Activated CD4-positive, alpha-beta T cell treated with anti-CD3 and anti-CD28 coated beads for 24 hours (primary cell): ENCODE measurements at places on chromosomes 2 and 18.

DNA sequence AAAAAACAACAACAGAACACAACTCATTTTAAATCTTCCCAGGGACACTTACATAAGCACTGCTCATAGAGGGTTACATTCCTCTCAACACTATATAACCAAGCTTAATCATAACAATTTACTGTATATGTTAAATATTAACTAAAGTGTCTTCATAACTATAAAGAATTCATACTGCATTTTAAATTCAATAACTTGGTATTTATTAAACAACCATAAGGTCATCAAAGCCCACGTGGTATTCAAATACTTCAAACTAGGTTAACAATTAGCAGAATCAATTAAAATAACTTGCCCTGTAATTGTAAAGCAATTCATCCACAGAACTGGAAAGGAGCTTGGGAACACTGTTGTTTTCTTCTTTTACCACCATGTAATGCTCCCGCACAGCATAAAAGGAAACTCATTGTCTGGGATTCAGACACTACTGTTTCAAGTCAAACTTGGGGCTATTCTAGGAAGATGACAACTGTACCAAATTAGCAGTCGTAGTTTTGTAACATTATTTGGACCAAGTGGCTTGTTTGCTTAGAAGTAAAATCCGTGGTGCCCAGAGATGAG, 10.4 kb downstream of the GAREM1 start:
- DNase-seq = no peak

DNA sequence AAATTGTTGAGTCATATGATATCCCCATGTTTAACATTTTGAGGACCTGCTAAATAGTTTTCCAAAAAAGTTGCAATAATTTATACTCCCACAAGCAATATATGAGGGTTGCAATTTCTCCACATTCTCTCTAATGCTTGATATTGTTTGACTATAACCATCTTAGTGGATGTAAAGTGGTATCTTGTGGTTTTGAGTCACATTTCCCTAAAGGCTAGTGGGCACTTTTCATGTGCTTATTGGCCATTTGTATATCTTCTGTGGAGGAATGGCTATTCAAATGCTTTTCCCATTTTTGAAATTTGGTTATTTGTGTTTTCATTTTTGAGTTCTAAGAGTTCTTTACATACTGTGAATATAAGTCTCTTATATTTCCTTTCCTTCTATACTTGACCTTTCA, 82.7 kb downstream of the SCG2 start:
- DNase-seq = no peak

DNA sequence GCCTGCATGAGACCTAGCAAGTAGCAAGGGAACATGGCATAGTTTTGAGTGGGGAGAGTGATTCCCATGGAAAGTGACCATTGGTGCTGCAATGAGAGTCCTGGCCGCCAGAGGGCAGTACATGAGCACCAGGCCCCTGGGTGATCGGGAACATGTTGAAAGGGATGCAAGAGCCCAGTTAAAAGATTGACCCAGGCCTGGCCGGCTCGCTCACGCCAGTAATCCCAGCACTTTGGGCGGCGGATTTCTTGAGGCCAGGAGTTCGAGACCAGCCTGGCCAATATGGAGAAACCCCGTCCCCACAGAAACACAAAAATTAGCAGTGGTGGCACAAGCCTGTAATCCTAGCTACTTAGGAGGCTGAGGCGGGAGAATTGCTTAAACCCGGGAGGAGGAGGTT, 22.2 kb downstream of the FAP start:
- DNase-seq = peak; percentile 36

- DNase-seq = no peak
Observed at GRCh38 chr18:62045316-62045715, 141.5 kb downstream of the PIGN start.

DNA sequence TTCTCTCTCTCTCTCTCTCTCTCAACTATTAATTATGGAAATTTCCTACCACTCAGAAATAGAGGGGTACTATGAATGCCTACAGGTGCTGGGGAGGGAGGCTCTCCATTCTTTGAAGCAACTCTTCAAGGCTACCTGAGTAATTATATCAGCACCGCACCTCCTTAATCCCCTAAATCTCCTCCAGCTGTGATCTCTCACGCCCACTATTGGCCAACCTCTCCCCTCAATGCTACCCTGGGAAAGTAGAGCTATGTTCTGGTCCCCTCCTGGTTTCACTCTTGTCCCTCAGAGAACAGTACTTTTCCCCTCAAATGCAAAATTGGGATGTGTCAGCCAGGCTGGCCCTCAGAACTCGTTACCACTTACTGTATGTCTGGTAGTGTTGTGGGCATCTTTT, 1.6 kb downstream of the MOCOS start:
- DNase-seq = no peak

- DNase-seq = no peak
Observed at GRCh38 chr2:26730549-26731344, 33.3 kb upstream of the SLC35F6 start.

- DNase-seq = no peak
Observed at GRCh38 chr2:189646521-189646920, 14.7 kb upstream of the ASNSD1 start.

- no peak for DNase-seq
Observed at GRCh38 chr2:119744335-119744939, 15.3 kb upstream of the PTPN4 start.

DNA sequence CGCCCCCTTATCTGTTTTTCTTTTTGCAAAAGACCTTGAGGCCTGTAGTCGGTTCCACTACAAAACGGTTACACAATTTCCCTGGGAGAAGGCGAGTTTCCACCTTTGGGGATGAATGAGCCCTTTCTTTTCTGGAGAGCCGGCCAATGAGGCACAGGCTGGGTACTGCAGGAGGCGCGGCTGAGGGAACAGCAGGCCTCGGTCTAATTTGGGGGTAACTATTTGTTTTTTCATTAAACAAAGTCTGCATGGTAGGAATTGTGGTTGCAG, 129.2 kb downstream of the MYCN start:
- no peak for DNase-seq

DNA sequence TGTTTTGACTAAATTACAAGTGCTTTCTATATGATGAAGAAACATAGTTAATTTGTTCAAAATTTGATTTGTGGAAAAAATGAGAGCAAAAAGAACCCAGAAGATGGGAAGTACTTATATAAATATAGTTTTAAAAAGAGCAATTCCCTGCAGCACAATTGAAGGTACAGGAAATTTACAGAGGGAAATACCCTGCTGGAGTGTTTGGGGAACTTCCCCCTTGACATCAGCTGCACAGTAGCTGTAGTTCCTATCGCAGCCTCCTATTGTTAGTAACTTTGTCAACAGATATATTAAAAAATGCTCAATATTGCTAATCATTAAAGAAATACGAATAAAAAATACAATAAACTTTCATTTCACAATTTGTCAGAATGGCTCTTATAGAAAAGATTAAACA, 1118.8 kb upstream of the ZEB2 start:
- DNase-seq = no peak

- DNase-seq = no peak
Observed at GRCh38 chr2:71692621-71693277, 239.4 kb downstream of the DYSF start.

DNA sequence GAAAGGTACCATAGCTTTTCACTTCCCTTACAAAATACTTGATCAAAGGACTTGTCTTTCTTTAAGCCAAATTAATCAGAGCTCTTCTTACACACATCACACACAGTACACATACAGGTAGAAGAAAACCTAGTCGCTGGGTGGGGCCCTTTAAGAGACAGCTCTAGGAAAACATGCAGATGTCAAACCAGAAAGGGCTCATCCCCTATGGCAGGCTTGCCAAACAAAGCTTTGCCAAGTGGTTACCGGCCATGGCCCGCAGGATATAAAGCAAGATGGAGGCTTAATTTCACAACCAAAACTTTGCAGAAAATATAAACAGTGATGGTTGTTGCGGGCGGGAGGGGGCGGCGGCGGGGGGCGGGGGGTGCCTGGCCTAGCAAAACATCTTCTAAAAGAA, 2156.0 kb upstream of the PIK3C3 start:
- DNase-seq = no peak

- no peak for DNase-seq
Observed at GRCh38 chr2:238079874-238080327, 19.1 kb downstream of the SCLY start.

GRCh38 chr2:3238951-3239841, 138.4 kb downstream of the EIPR1 start:
- DNase-seq = no peak

DNA sequence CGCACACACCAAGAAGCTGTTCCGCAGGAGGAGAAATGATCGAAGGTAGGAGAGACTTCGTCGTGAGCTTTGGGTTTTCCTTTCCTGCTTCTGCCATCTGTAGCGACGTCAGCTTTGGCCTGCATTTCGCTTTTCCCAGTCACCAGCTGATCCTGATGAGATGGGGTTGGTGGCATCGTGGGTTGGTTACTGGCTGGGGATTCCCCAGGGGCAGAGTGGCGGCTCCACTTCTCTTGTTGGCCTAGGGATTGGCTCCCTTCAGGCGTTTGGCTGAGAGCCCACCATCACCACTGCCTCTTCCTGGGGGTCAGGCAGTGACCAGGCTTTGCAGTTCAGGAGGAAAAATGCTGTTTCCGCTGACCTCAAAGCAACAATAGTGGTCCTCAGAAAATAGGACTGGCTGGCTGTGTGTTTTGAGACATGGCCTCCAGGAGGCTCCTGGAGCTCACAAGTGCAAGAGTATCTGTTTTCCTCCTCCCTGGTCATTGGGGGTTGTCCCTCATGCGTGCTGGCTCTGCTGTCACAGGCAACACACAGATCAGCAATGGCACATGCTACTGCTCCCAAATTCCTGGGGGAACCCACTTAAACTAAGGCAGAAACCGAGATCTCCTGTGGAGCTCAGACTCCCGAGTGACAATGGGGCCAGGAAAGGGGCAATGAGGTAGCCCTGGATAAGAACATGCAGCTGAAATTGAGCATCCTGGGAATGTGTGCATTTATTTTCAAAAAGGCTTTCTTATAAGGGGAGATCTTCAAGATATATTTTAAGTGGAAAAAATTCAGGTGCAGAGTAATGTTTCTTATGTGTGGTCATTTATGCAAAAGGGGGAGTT, 173.0 kb downstream of the CTIF start:
- DNase-seq = no peak

DNA sequence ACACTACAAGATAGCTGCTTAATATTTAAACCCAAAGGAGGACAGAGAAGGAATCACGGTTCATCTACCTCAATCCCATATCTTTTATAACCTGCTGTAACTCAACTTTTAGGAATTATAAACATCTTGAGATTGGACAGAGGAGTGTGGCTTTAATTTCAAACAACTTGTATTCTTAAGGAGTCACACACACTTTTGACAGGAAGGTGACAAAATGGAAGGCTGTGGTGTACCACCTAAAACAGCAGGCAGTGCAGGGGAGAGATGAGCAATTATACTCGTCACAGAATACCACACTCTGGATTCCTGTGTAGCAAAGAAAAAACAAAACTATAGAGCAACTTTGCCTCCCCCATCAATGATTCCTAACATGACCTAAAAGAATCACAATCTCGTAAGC, 194.8 kb downstream of the ZEB2 start:
- DNase-seq = no peak

DNA sequence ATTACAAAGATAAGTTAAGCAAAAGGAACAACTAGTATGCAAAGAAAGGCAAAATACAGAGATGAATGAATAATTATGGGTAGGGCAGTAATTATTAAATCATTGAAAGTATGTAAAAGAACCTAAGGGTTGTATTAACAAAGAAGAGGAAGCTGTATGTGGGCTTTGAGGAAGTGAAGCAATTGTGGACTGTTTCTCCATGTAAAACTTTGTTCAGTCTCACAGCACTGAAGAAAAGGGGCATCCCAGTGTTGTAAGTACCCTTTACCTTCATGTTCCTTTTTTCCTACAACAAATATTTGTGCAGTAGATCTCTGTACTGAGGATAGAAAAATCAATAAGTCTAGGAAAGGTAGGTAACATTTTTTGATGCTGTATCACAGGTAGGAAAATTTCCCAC, 388.7 kb upstream of the NRP2 start:
- no peak for DNase-seq
